ENCODE measurements at places on chromosomes 13 and 19.

DNA sequence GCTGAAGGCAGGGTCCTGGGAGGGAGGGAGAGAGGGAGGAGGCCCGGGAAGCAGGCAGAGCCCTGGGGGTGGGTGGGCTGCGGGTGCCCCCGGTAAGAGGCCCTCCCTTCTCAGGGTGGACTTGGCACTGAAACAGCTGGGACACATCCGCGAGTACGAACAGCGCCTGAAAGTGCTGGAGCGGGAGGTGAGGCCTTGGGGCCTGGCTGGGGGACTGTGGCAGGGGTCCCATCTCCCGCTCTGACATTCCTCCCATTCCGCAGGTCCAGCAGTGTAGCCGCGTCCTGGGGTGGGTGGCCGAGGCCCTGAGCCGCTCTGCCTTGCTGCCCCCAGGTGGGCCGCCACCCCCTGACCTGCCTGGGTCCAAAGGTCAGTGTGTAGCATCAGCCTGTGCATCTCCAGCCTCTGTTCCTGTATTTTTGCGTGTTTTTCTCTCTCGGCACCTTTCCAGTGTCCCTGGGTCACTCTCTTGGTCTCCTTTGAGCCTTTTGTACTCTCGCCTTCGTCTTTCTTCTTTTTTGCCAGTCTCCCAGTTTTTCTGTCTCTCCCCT is 53.4 kb downstream of the TRPM4 start:
- DNase-seq = no peak

DNA sequence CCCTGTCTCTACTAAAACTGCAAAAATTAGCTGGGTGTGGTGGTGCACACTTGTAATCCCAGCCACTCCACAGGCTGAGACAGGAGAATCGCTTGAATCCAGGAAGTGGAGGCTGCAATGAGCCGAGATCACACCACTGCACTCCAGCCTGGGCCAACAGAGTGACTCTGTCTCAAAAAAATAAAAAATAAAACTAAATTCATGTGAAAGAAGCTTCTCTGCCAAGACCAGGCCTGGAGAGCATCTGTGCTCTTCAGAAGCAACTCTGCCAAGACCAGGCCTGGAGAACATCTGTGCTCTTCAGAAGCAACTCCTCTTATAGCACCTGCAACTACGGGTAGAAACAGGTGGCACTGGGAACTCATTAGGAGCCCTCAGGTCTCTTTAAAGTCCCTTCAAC is 37.7 kb downstream of the CRYL1 start:
- no peak for DNase-seq

GRCh38 chr19:5680084-5680436 is 256 bp downstream of the MICOS13 start:
- peak; percentile 31 for DNase-seq

GRCh38 chr13:97310809-97311436 is 88.8 kb downstream of the MBNL2 start:
- no peak for DNase-seq

DNA sequence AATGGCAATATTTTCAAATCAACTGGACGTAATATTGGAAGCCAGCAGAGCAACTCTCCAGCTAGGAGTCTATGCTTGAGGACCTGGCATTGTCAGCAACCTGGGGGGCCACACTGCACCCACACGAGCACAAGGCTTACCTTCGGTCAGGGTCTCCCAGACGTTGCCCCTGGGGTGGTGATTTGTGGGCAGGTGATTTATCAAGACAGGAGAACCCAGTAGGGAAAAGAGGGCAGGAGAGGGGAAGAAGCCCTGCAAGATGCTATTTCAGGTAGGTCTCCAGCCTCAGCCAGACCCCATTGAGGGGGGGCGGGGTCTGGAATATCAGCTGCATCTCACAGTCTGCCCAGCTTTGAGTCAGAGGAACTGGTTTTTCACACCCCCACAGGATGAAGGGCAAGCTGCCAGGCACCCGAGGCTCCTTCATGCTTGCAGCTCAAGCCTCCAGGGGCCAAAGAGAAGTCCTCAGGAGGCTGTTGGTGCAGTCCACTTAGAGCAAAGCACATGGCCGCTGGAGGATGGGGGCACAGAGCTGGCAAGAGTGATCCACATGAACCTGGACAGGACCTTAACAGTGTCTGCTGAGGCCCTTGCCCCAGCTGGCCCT is 80.9 kb upstream of the UQCRFS1 start:
- DNase-seq = no peak

- no peak for DNase-seq
These were observed 330.6 kb downstream of the MYO16 start for GRCh38 chr13:108960006-108960405.

GRCh38 chr19:15811476-15811875 is 4.0 kb downstream of the OR10H1 start:
- no peak for DNase-seq

- DNase-seq = no peak
These were observed 1.9 kb downstream of the EFNA2 start for GRCh38 chr19:1287354-1288225.

- peak; percentile 29 for DNase-seq
These were observed 46.4 kb downstream of the N4BP2L1 start for GRCh38 chr13:32381539-32381938.

DNA sequence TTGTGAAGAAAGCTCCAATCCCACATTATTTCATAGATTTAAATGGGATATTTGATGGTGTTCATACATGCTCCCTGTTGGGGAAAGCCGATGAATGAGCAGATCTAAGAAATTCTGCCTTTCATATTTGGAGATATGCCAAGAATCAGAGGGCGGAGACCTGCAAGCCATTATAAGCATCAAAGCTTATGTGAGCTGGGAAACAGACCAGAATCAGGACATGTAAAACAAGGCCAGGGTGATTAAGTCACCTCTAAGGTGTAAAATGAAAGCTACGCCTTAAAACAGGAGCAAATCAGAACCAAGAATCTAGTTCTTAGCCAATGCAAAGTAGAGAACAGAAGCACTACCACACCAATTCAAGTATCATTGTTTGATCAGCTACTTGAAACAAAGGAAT is 392.4 kb downstream of the DCT start:
- DNase-seq = no peak

GRCh38 chr19:49799798-49800376 is 13.2 kb downstream of the FUZ start:
- peak; percentile 46 for DNase-seq

- DNase-seq = no peak
These were observed 21.6 kb upstream of the MRI1 start for GRCh38 chr19:13742756-13743155.

- DNase-seq = no peak
These were observed 6.2 kb downstream of the TLE6 start for GRCh38 chr19:2983351-2984214.

All from CD4-positive, alpha-beta T cell treated with Interleukin-17A for 4 hours (primary cell).